ENCODE measurements at places on chromosomes 11 and 22. TPM values are rescaled to one million over a fixed set of nuclear protein-coding genes. Genes with fewer than 3 reads are reported as not detected.

The WNT11 gene
- polyA plus RNA-seq = 0.36 TPM

GRCh38 chr11:123654566-123655081 is at the start of gene SCN3B:
Gene SCN3B (minus strand): TSS chr11:123654624. CDS start chr11:123653801, 823 bp downstream.
- peak; percentile 72 for DNase-seq

The MADD gene
- polyA plus RNA-seq = 25.2 TPM

DNA sequence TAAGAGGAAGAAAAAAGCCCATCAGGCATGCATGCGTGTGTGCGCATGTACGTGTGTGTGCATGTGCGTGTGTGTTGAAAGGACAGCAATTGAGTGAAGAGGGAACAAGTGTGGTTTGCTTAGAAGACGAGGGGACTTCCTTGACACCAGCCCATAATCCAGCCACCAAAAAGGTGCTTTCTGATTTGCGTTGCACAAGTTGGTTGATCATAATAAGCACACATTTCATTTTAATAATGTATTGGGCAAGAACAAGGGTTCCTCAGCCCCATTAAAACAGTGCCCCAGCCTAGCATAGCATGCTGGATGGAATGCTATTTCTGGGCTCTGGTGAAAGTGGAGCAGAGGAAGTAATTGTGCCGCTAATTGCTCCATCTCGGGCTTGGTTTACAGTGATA is 493.2 kb downstream of the MIAT start:
- DNase-seq = no peak

DNA sequence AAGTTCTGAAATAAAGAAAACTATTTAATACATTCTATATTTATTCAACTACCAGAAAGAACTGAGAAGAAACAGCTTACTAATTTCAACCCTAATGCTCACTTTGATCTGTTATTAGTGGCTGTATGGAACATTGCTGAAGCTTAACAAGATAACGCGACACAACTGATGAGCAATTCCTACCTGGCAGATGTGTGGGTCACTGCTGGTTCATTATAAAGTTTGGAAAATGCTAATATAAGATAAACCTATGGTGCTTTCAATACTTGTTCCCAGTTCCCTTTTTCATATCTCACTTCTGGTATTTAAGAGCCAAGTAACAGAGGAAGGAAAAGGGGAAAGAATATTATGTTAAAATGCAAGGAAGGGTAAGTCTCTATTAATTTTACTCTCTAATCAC is 10.5 kb downstream of the CTSC start:
- DNase-seq = no peak

- DNase-seq = no peak
Observed at GRCh38 chr22:41847300-41847699, 14.4 kb downstream of the SREBF2 start.

The TMPRSS4 gene
- not detected for polyA plus RNA-seq
